NCI-H1092 (cell line): ENCODE measurements at places on chromosomes 1 and 21.

- no peak for DNase-seq
Measured at GRCh38 chr1:98677288-98677687, 15.8 kb downstream of the SNX7 start.

- no peak for DNase-seq
Measured at GRCh38 chr1:154886281-154887015, 16.4 kb upstream of the KCNN3 start.

GRCh38 chr1:51612447-51612961, 4.4 kb upstream of the OSBPL9 start:
- DNase-seq = no peak

GRCh38 chr1:97042551-97042950, 321.0 kb downstream of the PTBP2 start:
- DNase-seq = no peak

DNA sequence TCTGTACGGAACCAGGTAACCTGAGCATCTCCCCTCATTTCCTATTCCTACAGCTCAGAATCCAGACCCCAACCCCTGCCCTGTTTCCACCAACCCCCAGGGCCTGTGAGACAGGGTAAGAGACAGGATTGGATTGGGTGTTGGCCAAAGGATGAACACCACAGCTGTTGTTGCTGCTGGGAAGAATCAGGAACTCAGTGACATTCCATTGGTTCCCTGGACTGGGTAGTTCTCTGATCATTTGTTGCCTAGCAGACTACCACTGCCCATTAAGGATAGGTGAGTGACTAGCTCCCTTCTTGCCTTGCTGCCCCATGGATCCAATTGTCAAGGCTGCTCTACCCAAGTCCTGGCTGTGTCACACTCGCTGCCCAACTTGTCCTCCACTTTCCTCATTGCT, 10.0 kb downstream of the NCSTN start:
- DNase-seq = no peak

DNA sequence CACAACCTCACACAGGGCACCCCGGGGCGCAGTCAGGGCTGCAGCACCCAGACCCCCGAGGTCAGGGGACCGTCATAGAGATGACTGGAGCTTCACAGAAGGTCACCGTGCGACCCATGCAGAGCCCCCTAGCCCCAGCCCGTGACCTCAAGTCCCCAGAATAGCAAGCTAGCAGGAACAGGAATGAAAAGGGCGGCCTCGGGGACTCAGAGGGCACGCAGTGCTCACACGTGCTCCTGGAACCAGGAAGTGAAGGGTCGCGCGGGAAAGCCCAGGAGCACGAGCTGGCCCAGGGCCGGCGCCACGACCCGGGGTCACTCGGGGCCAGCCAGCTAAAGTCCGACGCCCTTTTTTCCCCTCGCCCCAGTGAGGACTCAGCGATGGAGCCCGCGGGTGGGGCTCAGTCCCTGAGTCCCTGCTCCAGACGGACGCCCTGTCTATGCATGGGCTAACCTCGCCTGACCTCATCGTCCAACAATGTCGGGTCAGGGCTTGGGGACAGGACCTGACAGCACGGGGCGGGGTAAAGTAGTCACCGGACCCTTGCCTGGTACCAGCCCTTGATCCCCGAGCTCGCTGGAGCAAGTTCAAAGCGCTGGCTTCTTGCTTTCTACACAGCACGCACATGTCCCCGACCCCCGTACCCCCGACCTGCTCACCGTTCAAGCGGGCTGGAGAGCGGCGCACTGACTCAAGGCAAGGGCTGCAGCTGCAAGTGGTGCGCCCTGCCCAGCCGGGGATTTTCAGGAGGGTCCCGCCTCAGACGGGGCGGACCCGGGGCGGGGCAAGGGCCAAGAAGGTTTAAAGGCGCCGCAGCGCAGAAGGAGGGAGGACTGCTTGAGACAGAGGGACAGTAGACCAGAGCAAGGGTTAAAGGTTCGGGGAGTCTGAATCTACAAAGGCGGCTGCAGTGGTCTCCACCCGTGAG, at the start of gene TAGLN2:
Gene TAGLN2, minus strand, starts transcription at position 717 of the 928 bp plus-strand sequence. CDS start 4,998 bp downstream, outside the sequence.
- DNase-seq = no peak

DNA sequence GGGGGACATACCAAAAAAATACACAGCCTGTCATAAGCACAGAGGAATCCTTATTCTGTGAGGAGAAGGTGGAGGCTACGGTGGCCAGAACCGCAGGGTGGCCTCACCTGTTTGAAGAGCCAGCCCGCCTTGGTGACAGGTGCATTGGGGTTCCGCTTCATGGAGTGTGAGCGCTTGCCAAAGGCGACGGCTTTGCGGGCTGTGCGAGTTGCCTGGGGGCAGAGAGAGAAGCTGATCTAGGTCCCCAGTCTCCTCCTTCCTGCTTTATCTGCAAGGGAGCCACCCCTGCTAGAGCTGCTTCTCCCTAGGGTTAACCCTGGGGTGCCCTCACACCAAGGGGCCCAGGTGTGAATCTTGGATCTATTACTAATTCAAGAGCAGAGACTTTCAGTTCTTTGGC, 54.3 kb upstream of the GOLT1A start:
- peak; percentile 43 for DNase-seq
